ENCODE measurements at places on chromosomes 5 and 9. TPM values are rescaled to one million over a fixed set of nuclear protein-coding genes. Genes with fewer than 3 reads are reported as not detected.

DNA sequence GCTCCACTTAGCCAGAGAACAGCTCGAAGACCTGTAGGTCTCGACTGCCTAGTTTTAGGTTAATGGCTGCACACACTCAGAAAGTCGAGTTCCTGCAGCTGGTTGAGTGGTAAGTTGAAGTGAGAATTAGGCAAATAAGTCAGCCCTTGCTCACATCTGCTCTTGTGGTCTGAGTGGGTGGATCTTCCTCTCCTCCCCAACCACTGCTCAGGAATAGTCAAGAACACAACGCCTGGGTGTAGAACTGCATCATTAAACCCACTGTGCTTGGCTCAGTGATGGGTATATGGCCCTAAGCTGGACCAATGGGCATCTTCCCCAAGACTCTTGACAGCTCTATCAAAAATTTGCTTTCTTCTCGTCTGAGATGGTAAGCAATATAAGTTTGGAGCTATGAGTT, 20.9 kb upstream of the ADAM19 start:
- H3K4me3 ChIP-seq: no peak overlapping the region
- H3K36me3 ChIP-seq: no peaks in the 10 kb centered on the region
- no peak for DNase-seq

DNA sequence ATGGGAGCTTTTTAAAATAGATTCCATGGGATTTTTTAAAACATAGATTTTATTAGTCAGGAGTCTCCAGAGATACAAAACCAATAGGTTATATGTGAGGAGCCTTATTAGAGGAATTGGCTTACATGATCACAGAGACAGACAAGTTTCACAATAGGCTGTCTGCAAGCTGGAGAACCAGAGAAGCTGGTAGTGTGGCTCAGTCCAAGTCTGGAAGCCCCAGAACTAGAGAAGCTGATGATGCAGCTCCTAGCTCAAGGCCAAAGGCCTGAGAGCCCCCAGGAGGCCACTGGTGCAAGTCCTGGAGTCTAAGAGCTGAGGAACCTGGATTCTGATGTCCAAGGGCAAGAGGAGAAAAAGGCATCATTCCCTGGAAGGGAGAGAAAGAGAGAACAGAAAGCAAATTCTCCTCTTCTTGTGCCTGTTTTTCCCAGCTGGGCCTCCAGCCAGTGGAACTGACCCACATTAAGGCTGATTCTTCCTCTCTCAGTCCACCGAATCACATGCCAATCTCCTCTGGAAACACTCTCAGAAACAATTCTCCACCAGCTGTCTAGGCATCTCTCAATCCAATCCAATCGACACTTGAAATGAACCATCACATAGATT, 59.3 kb downstream of the AHRR start:
- H3K27ac ChIP-seq: no peak overlapping the region
- no peaks in the 10 kb centered on the region for H3K27me3 ChIP-seq
- DNase-seq: peak; percentile 48
- no peaks in the 10 kb centered on the region for H3K4me1 ChIP-seq
- no peaks in the 10 kb centered on the region for H3K36me3 ChIP-seq

DNA sequence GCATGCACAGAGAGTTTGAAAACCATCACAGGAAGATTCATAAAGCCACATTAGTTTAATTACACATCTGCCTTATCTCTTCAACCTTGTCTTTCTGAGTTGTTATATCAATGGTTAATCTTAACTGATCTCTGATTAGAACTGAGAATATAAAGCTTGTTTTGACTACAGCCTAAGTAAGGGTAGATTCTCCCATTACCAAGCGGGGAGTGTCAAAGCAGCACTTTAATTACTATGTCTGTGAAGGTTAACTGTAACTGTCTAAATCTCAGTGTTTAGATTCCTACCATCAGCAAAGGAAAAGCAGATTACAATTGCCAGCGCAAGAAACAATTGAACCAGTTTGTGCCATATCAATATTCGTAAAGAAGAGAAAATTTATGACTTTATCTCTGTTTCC, 348.7 kb downstream of the CDH12 start:
- no peaks in the 10 kb centered on the region for H3K36me3 ChIP-seq
- no peaks in the 10 kb centered on the region for H3K27me3 ChIP-seq
- H3K27ac ChIP-seq: no peak overlapping the region

Gene PTPN3
- total RNA-seq: 7.9 TPM

Gene CDH18
- total RNA-seq: not detected

Gene SARDH
- total RNA-seq: 0.94 TPM

Gene FGF1
- 47.9 TPM for total RNA-seq

All from right atrium auricular region (tissue), 2 donors.